Epithelial cell of esophagus (primary cell): ENCODE measurements at places on chromosomes 1 and 21.
A peak's percentile ranks its signal among the peaks of the same experiment; 100 is the strongest.

- DNase-seq: no peak
Observed at GRCh38 chr1:235275223-235275622, 52.8 kb downstream of the ARID4B start.

- DNase-seq: no peak
Observed at GRCh38 chr1:89607156-89607555, 25.8 kb upstream of the LRRC8C start.

GRCh38 chr1:161330346-161330745 is 16.2 kb downstream of the SDHC start:
- peak; percentile 55 for DNase-seq

DNA sequence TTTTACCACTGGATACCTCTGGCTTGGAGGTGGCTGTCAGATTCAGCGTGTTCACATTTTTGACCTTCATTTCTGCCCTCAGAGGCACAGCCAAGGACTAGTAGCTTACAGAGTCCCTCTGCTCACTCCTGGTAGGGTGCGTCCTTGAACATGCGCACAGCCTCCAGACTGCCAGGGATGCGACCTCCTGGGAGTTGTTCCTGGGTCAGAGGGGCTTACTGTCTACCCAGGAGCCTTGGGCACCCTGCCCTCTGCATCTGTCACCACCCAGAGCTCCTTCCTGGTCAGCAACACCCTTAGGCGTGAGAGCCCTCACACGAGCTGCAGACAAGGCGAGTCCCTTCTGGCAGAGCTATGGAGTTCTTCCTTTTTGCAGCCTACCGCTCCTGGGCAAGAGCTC is 1.7 kb downstream of the SLX9 start:
- DNase-seq: no peak

DNA sequence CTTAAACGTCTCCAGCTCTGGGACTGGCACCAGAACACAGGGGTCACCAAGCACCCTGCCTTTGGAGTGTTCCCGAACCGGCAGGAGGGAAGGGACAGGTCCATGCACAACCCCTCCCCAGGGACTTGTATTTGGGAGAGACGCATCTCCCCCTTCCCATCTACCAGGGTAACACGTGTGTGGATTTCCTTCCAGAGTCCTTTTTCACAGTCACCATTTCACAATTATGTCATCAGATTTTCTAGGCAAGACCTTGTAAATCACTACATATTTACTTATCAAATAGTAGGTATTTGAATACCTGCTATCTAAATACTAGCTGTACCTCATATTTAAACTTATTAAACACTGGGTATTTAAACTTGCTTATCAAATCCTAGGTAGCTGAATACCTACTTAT is 57.4 kb upstream of the AJAP1 start:
- DNase-seq: no peak

DNA sequence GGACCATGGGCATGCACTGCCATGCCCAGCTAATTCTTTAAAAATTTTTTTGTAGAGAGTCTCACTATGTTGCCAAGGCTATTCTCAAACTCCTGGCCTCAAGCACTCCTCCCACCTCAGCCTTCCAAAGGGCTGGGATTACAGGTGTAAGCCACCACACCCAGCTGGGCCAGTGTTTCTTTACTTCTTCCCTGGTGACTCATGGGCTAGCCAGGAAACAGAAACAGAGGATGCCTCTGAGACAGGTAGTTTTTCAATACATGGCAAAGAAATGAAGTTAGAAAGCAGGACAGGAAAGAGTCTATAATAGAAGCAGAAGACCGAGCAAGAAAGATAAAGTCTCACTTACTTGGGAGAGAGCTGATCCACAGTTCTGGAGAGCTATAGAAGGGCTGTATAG is 7.6 kb upstream of the C1orf74 start:
- peak; percentile 67 for DNase-seq

GRCh38 chr1:176119549-176119948 is 87.5 kb downstream of the COP1 start:
- DNase-seq: peak; percentile 40

GRCh38 chr1:50735443-50735842 is 224.6 kb downstream of the FAF1 start:
- DNase-seq: peak; percentile 46

GRCh38 chr1:234476172-234476571 is 2.8 kb downstream of the TARBP1 start:
- DNase-seq: no peak

GRCh38 chr1:155989242-155990004 is 11.1 kb upstream of the ARHGEF2 start:
- peak; percentile 69 for DNase-seq

DNA sequence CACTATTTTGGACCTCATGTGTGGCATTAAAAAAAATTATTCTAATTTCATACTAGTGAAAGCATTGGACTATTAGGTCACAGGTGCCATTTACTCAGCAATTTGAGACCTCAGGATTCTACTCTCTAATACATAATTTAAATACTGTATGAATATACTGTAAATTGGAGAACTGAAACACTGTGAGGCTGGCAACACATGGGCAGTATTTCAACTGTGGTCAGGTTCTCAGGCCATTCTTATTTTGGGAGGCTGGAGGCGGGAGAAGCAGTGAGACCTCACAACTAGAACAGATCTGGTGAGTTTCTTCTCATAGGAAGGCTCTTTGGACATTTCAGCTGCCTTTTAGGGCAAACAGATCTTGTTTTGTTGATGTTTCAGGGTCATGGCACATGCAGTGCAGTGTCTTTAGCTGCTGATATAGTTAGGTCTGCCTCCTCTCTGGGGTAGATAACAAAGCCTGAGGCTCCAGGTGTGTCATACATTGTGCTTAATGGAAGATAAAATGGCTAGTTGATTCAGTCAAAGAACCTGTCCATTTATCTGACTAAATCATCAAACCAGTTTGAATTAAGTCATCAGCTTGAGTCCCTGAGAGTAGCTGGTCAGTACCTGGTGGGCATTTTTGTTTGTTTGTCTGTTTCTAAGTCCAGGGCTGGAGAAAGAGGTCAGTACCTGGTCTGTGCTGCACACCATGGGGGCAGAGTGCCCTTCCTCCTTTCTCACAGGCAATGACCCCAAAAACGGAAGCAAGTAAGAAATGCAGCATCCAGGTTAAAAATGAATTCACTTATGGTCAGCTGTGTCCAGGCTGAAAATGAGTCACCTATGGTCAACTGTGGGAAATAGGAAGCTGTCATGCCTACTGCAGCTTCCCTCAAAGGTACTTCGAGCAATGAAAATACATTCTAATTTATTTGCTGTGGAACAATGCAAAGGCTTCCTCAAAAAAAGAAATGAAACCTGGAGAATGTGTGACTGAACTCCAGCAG is 216.2 kb downstream of the SDCCAG8 start:
- peak; percentile 58 for DNase-seq

DNA sequence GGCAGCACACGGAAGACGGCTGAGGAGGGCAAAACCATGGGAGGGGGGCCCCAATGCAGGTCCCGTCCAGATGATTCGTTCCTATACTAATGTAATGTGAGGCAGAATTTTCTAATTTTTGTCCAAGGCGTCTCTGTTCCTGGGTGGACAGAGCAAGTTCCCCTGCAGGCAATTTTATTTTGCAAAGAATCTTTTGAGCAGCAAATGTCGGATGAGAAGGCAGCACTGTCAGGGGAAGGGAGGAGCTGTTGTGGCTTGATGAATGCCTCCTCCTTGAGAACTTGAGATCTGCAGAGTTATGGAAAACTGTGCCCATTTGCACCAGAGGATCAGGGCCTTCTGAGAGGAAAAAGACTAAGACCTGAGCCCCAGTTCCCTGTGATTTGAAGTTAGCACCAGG is 17.3 kb downstream of the SLC1A7 start:
- DNase-seq: no peak

GRCh38 chr1:18328803-18329202 is 151.9 kb upstream of the KLHDC7A start:
- DNase-seq: no peak

DNA sequence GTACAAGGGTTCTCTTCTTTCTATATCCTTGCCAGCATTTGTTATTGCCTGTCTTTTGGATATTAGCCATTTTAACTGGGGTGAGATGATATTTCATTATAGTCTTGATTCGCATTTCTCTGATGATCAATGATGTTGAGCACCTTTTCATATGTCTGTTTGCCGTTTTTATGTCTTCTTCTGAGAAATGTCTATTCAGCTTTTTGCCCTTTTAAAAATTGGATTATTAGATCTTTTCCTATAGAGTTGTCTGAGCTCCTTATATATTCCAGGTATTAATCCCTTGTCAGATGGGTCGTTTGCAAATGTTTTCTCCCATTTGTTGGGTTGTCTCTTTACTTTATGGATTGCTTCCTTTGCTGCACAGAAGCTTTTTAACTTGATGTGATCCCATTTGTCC is 19.4 kb upstream of the MRPS14 start:
- no peak for DNase-seq

DNA sequence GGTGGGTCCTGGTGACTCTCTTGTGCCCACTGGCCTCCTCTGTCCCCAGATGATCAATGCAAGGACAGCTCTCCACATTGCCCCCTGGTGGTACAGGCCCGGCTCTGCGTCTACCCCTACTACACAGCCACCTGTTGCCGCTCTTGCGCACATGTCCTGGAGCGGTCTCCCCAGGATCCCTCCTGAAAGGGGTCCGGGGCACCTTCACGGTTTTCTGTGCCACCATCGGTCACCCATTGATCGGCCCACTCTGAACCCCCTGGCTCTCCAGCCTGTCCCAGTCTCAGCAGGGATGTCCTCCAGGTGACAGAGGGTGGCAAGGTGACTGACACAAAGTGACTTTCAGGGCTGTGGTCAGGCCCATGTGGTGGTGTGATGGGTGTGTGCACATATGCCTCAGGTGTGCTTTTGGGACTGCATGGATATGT is 10.8 kb downstream of the ADAMTSL4 start:
- DNase-seq: peak; percentile 74

GRCh38 chr1:156226116-156226538 is 13.3 kb downstream of the PMF1 start:
- DNase-seq: no peak

DNA sequence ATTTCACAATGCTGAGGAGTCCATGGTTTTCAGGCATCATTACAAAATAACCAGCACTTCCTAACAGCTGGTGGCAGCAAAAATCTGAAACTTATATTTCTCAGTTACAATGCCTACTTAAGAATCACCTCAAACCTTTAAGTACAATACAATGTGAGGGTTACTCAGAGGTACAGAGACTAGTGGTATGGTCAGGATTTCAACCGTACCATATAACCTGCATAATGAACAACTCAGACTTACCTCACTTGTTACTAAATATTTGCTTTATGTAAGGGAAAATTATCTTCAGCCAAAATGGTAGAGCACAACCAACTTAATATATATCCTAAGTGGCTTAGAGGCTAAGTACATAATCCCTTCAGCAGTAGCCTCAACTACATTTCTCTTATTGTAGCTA is 344.5 kb downstream of the SMYD3 start:
- DNase-seq: peak; percentile 51

- no peak for DNase-seq
Observed at GRCh38 chr1:184301227-184301626, 85.6 kb upstream of the C1orf21 start.

GRCh38 chr1:15959424-15959823 is 16.5 kb downstream of the ZBTB17 start:
- DNase-seq: no peak

GRCh38 chr1:153202006-153202405 is 1.2 kb upstream of the LELP1 start:
- peak; percentile 20 for DNase-seq

GRCh38 chr1:209199822-209200221 is 383.7 kb upstream of the CAMK1G start:
- peak; percentile 29 for DNase-seq

DNA sequence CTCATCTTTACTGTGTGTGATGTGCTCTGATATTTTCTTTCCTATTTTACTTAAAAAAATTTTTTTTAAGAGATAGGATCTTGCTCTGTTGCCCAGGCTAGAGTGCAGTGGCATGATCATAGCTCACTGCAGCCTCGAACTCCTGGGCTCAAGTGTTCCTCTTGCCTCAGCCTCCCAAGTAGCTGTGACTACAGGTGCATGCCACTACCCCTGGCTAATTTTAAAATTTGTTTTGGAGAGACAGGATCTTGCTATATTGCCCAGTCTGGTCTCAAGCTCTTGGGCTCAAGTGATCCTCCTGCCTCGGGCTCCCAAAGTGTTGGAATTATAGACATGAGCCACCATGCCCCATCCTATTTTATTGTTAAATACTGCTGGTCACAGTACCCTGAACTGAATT is 67.4 kb downstream of the FOXD2 start:
- no peak for DNase-seq

DNA sequence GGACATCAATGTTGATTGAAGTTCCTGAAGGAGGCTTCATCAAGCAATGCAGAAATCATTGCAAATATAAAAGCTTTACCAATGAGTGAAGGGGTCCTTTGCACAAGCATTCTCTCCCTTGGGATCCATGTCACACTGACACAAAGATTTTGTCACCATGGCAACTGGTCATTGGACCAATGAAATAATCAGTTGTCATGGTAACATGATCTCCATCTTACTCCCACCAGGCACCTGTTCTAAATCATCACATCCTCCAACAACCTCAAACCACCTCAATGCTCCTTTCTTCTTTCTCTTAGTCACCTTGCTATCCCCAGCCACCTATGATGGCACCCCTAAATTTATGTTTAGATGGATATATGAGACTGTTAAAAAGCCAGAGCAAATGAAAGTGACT is 13.5 kb upstream of the FOXJ3 start:
- DNase-seq: no peak

DNA sequence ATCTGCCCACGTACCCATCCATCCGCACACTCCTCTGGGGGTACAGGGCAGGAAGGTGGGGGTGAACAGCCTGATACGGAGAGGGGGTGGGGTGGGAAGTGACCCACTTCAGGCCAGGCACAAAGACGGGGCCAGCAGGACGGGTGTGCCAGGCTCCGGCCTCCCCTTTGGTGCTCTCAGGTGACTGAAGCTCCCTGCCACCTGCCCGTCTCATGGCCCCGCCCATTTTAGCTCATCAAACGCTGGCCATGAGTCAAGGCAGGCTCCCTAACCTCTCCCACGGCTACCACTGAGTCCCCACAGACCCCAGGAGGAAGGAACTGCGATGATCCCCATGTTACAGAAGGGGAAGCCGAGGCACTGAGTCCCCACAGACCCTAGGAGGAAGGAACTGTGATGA is 109.6 kb downstream of the CRYAA start:
- DNase-seq: peak; percentile 36

- DNase-seq: peak; percentile 90
Observed at GRCh38 chr1:52842643-52843310, at the start of gene ZYG11A. TSS of gene ZYG11A (plus strand) at chr1:52842760. CDS start at chr1:52842884, 124 bp downstream.

- DNase-seq: no peak
Observed at GRCh38 chr1:212217633-212218032, 67.6 kb upstream of the PPP2R5A start.

GRCh38 chr1:165564561-165564960 is 20.8 kb downstream of the LRRC52 start:
- no peak for DNase-seq

DNA sequence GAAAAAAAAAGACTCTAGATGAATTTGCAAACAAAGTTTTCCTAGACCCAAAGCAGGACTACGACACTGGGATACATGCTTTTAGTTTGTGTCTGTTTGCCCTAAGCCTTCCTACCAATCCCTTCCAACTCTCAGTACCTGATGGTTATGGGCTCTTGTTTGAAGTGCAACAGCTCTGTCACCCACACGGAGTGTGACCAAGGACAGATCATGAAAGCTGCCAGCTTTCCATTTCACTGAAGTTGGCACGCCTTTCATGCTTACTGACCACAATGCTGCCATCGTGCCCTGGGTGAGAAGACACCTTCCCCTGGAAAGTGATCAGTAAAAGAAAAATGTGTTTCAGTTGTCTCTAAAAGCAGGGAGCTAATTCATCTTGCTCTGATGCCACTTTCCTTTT is 312.5 kb upstream of the PTBP2 start:
- no peak for DNase-seq

GRCh38 chr21:39675993-39676661 is 63.4 kb downstream of the B3GALT5 start:
- peak; percentile 83 for DNase-seq

GRCh38 chr1:201146626-201147390 is 7.5 kb downstream of the TMEM9 start:
- DNase-seq: no peak
